Right hindlimb (tissue), 1 donor: ENCODE measurements at places on chromosomes 7 and 10.
A peak's percentile ranks its signal among the peaks of the same experiment; 100 is the strongest.

GRCh38 chr10:7560519-7560918, 106.2 kb downstream of the ITIH5 start:
- no peak for DNase-seq

- no peak for DNase-seq
These were observed 23.4 kb downstream of the KBTBD2 start for GRCh38 chr7:32868116-32868515.

DNA sequence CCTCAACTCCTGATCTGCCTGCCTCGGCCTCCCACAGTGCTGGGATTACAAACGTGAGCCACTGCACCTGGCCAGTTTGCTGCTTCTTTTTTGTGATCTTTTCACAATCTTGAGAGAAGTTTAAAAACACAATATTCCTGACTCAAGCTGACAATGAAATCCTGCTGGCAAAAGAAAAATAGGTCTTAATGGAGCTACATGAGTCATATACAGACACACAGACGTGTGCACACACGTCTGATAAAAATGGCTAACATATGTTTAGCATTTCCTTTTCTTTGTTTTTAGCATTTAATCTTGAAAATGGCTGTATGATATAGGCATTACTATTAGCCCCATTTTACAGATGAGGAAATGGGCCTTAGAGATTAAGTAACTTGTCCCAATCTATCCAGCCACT, 29.4 kb upstream of the RAB18 start:
- DNase-seq = no peak

DNA sequence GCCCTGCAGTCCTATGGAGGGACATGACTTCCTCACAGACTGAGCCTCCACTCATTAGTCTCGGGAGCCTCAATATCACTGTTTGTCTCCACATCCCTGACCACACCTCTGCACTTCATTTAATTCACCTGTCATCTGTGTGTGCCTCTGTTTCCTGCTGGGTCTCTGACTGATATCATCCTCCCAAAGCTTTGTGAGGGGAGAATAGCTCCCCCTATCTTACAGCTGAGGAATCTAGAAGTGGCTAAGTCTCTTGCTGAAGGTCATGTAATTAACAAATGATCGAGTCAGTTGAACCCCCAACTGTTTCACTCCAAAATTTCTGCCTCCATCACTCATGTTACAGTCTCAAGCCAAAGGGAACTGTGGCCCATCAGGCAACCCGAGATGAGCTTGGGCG, 5.5 kb upstream of the CPXM2 start:
- DNase-seq = no peak

DNA sequence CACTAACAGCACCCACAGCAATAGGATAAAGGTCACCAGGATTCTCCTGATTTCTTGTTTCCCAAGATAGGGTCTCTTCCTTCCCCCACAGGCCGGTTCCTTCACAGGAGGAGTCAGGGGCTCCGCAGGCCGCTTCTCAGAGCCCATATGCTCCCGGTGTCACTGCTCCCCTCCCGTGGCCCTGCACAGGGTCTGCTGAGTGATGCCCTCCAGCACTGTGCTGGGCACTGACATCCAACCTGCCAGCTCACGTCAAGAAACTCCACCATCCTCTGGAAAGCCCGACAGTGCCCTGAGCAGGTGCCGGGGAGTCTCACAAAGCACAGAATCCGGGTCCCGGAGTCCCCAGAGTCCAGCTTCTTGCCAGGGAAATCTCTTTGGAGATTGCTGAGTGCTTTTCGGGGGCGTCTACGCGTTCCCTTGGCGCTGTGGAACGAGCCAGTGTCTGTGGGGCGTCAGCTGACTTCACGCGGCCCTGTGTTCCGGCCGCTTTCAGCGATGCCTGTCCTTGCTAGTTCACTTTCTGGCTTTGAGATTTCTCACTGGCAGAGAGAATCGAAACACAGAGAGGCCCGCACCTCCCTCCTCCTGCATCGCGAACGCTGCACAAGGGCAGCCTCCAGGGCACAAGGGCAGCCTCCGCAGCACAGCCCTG, 567.5 kb downstream of the DNAJB6 start:
- no peak for DNase-seq

DNA sequence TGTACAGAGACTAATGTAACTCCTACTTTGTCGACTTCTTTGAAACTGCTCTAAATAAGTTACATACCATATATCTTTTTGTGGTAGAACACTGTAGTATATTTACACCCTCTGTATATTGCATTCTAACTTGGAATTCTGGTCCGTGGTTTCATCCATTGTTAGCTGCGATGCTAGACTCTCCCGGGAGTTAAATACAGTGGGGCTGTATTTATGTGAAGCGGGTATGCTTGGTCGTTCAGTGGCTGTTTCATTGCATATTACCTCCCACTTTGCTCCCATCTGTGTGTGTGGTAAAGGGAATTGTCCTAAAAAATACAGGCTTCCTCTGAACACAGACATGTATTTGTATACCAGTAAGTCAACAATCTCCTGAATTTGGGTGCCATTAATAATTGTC, 231.1 kb downstream of the SLC25A13 start:
- no peak for DNase-seq

GRCh38 chr7:135274495-135275268, 41.0 kb downstream of the STRA8 start:
- DNase-seq = peak; percentile 70

DNA sequence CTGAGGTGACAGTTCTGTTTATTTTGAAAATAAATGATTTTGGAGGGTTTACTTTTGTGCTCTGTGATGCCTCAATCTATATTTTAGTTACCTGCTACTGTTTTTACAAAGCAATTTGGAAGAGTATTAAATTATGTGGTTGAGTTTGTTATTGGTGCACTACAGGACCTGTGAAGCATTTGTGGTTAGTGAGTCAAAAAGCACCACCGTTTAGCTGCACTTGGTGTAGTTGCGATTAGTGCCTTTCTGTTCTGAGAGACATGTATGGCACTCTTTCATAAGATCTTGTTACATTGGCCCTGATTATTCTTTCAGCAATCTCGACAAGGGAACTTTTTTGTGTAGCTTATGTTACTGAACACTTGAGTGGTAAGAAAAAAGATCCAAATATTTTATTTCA, 132.2 kb downstream of the BBS9 start:
- no peak for DNase-seq

DNA sequence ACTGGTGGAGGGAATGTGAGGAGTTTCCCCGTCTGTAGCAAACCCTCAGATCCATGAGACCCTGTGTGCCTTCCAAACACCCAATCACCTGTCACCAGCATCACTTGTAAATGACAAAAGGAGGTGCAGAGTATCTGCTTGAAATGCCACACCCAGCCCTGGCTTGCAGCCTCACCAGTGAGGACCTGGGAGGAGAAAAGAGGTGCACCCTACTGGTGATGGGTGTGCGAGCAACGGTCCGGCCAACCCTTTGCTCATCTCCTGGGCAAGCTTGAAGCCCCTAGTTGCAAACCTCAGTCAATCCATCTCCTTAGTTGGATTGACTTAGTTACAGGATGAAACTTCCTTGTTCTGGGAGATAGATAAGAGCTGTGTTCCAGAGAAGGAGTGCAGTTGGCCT, 62.4 kb upstream of the WAPL start:
- DNase-seq = no peak

DNA sequence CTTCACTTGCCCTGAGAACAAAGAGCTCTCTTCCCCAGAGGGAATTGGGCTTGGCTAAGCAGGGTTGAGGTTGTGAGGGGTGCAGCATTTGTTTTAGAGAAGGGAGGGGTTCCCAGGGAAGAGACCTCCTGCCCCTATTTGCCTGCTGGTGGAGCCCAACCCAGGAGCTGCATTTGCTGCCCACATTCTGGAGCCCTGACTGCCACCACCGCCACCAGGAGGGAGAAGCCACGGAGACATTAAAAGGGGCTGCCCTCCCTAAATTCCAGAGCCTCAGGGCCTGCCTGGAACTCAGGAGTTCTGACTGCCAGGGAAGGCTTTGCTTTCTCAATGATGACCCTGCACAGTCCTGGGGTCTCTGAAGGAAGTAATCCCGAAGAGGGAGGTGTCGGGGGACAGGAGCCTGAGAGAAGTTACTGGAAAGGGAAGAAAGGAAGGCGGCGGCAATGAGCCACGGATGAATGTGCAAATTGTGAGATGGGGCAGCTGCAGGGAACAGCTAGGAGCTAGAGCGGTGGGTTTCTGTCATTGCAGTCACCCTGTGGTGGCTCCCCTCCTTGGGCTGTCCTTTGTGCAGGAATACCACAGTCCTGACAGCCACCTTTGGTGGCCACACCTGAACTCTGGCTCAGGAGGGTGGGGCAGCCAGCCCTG, 51.3 kb downstream of the NEURL1 start:
- no peak for DNase-seq

- no peak for DNase-seq
These were observed 18.2 kb downstream of the MYOF start for GRCh38 chr10:93463723-93464476.

- peak; percentile 38 for DNase-seq
These were observed 5.8 kb upstream of the SCD start for GRCh38 chr10:100340948-100341847.

DNA sequence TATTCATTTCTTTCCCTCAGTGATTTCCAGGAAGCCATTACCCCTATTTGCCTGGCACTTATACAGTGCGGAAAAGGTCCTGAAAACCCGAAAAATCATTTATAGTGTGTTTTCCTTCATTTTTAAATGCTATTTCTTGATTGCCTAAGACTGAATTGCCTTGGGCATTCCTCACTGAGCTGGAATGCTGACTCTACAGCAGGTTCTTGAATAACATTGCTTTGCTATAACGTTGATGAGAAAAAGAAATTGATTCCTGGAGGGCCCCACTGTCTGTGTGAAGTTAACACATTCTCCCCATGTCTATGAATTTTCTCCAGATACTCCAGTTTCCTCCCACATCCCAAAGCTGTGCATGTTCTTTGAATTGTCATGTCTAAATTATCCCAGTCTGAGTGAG, 308.5 kb downstream of the EXOC4 start:
- no peak for DNase-seq

- no peak for DNase-seq
These were observed 1601.9 kb downstream of the REEP3 start for GRCh38 chr10:65123120-65123519.

DNA sequence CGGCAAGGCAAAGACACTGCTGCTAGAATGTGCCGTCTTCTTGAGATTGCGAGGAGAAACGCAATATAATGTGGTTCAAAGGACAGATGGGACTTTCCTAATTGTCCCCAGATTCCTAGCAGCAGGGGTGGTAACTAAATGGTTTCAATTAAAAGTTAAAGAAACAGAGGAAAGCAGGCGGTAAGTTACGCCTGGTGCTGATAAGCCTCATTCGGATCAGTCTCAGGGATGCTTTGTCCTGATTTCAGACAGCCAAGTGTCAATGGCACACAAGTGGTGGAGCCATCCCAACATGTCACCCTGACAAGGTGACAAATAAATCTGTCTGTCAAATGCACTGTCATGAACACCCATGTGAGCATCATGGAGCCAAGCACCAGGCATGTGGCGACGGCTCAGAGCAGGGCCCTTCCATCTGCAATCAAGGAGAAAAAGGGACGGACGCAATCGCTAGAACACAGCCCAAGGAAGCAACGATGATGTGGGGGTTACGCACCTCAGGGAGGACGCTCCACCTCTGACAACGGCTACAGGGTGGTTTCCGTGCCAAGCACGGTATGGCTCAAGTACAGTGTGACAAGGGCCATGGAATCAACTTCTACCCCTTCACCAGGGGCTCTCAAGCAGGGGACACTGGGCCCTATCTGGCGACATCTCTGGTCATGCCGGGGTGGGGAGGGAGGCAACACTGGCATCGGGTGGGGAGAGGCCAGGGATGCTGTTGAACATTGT, 66.2 kb downstream of the CTBP2 start:
- DNase-seq = no peak

GRCh38 chr10:507355-507699, 182.1 kb downstream of the DIP2C start:
- DNase-seq = no peak

DNA sequence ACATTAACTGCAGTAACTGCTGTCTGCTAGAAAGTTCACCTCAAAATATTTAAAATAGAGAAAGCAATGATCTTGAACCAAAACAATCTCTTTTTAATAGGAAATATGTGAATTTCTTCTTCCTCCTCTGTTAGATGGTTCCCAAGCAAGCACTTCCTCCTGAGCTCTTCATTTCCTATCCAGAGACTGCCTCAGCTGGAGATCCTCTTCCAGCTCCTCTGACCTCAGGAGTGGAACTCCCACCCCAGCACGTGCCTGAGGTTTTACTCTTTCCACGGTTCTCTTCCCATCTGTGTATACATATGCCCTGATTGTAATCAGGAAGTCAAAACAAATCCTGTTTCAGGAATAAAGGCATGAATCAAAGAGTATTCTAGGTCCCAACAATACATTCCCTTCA, 5.6 kb downstream of the DENND11 start:
- no peak for DNase-seq

- DNase-seq = no peak
These were observed 219.2 kb upstream of the ZNF32 start for GRCh38 chr10:43867667-43868565.

- DNase-seq = no peak
These were observed 115.1 kb downstream of the PRKCQ start for GRCh38 chr10:6464862-6465430.

GRCh38 chr7:132049462-132050304, 493.3 kb upstream of the PODXL start:
- DNase-seq = no peak

- no peak for DNase-seq
These were observed 36.6 kb downstream of the MICALL2 start for GRCh38 chr7:1422512-1423263.

- DNase-seq = no peak
These were observed 6.2 kb upstream of the PSTK start for GRCh38 chr10:122974023-122974422.

GRCh38 chr7:108503112-108504026, 22.6 kb downstream of the PNPLA8 start:
- no peak for DNase-seq

DNA sequence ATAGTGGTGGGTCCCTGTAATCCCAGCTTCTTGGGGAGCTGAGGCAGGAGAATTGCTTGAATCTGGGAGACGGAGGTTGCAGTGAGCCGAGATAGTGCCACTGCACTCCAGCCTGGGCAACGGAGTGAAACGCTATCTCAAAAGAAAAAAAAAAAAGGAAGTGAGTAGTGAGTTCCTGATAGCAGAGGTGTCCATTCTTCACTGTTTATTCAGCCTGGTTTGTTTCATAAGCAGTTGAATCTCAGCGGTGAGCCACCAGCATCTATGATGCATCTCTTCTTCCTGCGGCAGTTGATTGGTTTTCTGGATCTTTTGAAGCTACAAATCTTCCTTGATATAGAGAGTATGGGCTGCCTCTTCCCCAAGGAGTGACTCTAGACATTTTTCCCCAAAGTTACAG, 316.1 kb upstream of the MTPN start:
- DNase-seq = no peak

DNA sequence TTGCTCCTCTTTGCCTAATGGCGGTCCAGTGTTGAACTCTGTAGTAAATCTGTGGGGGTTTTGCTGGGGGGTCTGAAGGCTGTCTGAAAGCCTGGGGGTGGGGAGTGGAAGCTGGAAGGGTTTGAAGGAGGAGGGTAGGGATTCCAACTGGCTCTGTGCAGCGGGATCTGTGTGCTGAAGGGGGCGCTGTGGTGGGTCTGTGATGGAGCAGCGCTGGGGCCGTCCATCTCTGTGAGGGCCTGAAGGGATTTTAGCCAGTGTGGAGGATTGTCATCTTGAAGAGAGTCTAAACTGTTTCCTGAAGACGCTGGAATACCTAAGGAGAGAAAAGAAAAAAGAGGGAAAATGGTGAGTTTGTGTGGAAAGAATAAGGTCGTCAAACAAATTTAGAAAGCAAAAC, 129.2 kb downstream of the STRA8 start:
- no peak for DNase-seq

GRCh38 chr7:99402854-99403253, 5.5 kb downstream of the PDAP1 start:
- DNase-seq = no peak
